ENCODE measurements at places on chromosomes 7 and 10.

GRCh38 chr10:89163265-89163995 is 43.7 kb downstream of the CH25H start:
- peak; percentile 66 for DNase-seq

DNA sequence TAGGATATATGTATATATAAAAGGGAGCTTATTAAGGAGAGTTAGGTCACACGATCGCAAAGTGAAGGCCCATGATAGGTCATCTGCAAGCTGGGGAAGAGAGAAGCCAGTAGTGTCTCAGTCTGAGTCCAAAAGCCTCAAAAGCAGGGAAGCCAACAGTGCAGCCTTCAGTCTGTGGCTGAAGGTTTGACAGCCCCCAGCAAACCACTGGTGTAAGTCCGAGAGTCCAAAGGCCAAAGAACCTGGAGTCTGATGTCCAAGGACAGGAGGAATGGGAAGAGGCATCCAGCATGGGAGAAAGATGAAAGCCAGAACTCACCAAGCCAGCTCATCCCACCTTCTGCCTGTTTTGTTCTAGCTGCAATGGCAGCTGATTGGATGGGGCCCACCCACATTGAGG is 88.9 kb upstream of the TBX20 start:
- no peak for DNase-seq

- no peak for DNase-seq
These were observed 643.1 kb downstream of the PARD3 start for GRCh38 chr10:34171957-34172527.

DNA sequence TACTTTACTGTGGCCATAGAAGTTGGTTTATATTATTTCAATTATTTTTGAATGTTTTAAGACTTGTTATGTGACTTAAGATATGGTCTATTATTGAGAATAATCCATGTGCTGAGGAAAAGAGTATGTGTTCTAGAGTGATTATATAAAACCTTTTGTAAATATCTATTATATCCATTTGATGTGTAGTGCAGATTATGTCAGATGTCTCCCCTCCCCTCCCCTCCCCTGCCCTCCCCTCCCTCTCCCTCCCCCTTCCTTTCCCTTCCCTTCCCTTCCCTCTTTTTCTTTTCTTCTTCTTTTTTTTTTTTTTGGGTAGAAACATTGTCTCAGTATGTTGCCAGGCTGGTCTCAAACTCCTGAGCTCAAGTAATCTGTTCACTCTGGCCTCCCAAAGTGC is 8.3 kb upstream of the CYP2C8 start:
- DNase-seq, result no peak

GRCh38 chr10:122640921-122641320 is 58.7 kb downstream of the C10orf120 start:
- DNase-seq, result no peak

- no peak for DNase-seq
These were observed 41.9 kb downstream of the RNLS start for GRCh38 chr10:88541116-88541626.

GRCh38 chr7:47649919-47650318 is 68.0 kb upstream of the TNS3 start:
- no peak for DNase-seq

DNA sequence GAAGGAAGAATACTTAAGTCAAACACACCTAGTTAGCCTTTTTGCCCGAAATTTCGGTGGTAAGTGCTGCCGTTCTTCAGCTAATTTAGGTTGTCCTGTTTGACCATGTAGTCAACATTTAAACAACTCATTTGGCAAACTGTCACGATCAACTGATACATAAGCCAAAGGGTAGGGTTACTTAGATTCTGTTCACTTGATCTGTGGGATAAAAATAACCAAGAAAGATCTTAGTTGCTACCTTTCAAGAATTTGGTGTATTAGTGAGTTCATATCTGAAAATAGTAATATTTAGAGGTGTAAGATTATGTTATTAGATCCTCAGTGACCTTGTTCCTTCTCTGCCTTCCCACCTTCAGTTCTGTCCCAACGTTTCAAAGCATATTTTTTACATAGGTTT is 2.0 kb downstream of the TNKS2 start:
- DNase-seq, result no peak

GRCh38 chr10:73971636-73972354 is 26.1 kb upstream of the VCL start:
- DNase-seq, result no peak

DNA sequence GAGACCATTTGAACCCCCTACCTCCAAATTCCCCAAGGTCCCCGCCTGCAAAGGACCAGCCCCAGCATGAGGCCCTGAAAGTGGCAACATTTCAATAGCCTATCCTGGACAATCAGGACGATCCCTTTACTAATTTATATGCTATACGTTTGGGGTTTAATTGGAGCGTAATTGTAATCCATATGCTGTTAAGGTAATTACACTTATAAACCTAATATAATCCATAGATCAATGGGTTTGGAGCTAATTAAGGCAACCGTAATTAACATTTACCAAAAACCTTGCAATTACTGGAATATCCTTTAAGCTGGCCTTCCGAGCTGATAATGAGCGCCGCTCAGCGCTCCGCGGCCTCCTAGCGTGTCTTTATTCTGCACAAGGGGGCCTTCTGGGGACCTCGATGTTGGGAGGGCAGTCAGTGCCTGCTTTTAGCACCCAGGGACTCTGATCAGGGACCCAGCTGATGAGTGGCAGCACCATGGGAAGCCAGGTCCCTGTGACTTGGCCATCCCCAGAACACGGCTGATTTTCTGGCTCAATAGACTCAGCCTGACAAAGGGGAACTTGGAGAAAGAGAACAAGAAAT is 91.2 kb downstream of the LHPP start:
- DNase-seq, result no peak

- DNase-seq, result no peak
These were observed 52.4 kb downstream of the CASD1 start for GRCh38 chr7:94561841-94562514.

- no peak for DNase-seq
These were observed 25.5 kb downstream of the FZD1 start for GRCh38 chr7:91289633-91290254.

DNA sequence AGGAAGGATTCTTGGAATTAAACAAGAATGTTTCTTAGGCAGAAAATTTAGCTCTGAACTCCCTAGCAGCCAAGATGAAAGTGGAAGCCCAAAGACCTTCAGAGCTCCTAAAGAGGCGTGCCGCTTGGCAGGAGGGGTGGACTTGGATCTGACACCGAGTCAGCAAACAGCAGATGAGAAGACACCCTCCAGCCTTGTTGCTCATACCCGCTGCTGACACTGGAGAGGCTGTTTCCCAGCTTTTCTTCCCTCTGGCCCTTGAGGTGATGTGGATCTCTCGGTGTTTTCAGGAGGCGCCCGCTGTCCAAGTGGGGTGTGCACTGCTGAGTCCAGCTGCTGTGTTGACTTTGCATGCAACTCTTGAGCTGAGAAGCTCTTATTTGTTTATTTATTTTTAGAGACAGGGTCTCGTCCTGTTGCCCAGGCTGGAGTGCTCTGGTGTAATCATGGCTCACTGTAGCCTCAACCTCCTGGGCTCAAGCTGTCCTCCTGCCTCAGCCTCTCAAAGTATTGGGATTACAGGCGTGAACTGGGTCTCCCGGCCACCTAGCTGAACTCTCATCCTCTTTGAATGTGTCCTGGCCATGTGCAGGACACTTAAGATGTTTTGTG is 21.5 kb downstream of the SLC18A2 start:
- no peak for DNase-seq

Data from suppressor macrophage (primary cell).